ENCODE measurements at places on chromosomes 7 and 10. TPM values are rescaled to one million over a fixed set of nuclear protein-coding genes. Genes with fewer than 3 reads are reported as not detected.

- H3K36me3 ChIP-seq = no peaks in the 10 kb centered on the region
- H3K27ac ChIP-seq = no peak overlapping the region
- H3K4me3 ChIP-seq = no peak overlapping the region
- no peaks in the 10 kb centered on the region for H3K4me1 ChIP-seq
- no peaks in the 10 kb centered on the region for H3K27me3 ChIP-seq
These were observed 204.0 kb downstream of the AHR start for GRCh38 chr7:17502213-17503060.

- H3K27me3 ChIP-seq = no peaks in the 10 kb centered on the region
- DNase-seq = no peak
- no peak overlapping the region for H3K27ac ChIP-seq
- H3K4me3 ChIP-seq = no peak overlapping the region
- no peaks in the 10 kb centered on the region for H3K36me3 ChIP-seq
These were observed 412.2 kb upstream of the ZMIZ1 start for GRCh38 chr10:78656417-78657162.

DNA sequence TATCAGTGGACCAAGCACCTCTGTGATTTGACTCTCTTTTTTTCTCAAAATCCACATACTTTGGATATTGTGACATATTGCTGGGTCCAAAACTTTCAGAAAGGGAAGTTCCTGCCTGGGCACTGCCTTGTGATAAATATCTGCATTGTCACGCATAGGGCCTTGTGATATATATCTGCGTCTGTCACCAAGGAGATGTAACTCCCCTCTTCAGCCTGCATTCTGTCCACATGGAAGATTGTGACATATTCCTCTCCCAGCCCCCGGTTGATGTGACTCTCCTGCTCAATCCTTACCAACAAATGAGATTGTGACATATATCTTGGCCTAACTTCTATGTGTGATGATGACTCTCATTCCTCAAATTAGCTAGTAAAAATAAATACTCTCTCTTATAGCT, 25.4 kb upstream of the ZNF107 start:
- no peaks in the 10 kb centered on the region for H3K27me3 ChIP-seq
- H3K27ac ChIP-seq = no peak overlapping the region
- H3K4me3 ChIP-seq = no peak overlapping the region

Gene SLC16A9
- not detected for polyA plus RNA-seq

Gene EPDR1
- polyA plus RNA-seq = 1.3 TPM

Gene IQUB
- not detected for polyA plus RNA-seq

Data from naive thymus-derived CD4-positive, alpha-beta T cell (primary cell).